NCI-H1436 (cell line): ENCODE measurements at places on chromosomes 12 and 14.

DNA sequence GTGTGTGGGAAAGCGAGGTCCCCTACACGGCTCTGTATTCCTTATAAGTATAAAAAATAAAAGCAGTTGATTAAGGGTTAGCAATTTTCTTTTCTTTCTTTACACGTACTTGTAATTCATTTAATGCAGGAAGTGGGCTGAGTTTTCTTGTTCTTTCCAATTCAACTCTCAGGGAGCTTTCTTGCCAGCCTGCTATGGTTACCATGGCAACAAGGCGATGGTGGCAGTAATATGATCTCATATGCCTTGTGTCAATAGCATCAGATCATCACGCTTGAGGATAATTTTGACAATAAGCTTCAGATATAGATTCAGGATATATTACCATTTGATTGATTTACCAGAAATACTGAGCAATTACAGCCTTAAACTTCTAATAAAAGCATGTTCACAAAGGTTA lies 466.5 kb downstream of the APAF1 start:
- DNase-seq = peak; percentile 86

GRCh38 chr12:94026596-94026995 lies 121.8 kb upstream of the PLXNC1 start:
- no peak for DNase-seq

- DNase-seq = no peak
Observed at GRCh38 chr14:32559590-32559989, 230.5 kb downstream of the AKAP6 start.

DNA sequence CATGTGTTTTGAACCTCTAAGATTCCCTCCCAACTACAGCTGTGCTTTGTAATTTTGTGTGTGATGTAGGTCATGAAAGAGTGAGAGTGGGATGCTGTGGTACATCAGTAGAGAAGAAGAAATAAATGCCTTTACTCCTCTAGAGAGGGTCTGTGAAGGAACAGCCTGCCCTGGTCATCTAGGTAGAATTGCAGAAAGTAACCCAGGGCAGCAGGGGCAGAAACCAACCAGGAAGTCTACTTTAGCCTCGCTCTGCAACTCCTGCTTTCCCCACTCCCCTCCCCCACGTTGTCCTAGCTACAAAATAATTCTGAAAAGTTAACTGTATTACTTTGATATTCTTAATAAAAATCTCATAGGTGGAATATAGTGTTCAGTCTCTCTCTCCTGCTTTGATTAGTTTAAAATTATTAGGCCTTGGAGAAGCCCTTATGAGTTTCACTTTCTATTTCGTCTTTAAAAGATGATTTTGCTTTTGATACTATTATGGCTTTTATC lies 7.5 kb downstream of the TBK1 start:
- no peak for DNase-seq

DNA sequence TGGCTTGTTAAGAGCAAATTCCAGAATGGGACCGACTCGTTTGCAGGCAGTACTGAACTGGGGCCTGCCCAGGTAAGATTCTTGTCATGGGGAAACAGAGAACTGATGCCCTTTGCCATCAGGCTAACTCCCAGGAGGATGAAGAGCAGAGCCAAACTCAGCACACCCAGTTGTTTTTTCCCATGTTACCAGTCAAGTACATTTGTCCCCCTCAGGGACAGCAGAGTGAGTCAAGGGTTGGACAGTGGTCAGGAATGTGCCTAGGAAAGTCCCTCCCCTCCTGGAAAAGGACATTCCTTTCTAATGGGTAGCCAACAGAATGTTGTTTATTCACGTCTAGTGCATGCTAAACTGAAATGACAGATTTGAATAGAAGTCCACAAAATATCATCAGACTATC lies 1.6 kb downstream of the ART4 start:
- no peak for DNase-seq

DNA sequence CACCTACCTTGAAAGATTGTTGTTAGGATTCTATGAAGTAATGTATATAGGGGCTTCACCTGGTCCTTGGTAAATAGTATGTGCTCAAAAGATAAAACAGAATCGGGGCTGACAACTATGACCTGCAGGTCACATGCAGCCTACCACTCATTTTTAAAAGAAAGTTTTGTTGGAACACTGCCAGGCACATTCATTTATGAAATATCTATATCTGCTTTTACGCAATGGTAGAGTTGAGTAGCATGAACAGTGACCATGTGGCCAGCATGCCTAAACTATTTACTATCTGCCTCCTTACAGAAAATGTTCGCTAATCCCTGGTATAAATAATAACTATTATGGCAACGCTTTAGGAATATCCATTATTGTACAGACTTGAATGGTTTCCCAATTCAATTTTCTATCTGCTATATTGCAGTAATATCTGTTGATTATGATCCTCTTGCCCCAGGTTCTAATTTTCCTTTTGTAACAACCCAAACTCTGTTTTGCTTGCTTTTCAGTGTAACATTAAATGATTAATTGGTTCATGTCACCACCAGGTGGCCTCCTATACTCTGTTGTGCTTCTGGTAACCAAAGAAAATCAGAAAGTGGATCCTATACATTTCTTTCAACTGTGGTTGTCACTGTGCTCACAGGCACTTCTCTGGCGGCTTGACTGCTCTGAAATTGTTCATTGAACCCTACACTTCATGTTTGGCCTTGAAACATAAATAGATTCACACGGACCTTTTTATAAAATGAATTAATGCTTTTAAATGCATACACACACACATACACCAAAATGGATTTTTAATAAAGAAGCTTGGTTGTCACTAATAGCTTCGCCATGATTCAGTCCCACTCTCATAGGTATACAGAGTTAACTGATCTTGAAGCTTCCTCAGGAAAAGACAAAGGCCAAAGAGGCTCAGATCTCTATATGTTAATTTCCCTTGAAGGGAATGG lies 227.7 kb upstream of the NPAS3 start:
- DNase-seq = peak; percentile 54

DNA sequence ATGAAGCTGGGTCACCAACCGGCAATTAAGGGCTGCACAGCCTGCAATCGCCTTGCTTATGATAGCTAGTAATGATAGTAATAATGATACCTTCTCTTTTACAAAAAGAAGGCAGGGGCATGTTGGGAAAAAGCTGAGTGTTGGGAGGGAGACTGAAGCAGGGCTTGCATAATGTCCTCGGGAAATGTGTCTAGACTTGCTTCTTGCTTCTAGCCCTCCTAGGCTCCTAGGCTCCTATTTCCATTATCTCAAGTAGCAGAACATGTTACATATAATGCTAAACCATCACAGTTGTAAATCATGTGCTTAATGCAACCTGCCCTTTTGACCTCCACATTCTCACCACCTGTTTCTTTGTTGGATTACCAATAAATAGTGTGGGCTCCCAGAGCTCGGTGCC lies 18.7 kb downstream of the RERGL start:
- DNase-seq = no peak

- DNase-seq = no peak
Observed at GRCh38 chr12:12915656-12916055, 24.3 kb downstream of the GPRC5A start.

GRCh38 chr12:65532162-65532561 lies 253.7 kb downstream of the MSRB3 start:
- DNase-seq = no peak

DNA sequence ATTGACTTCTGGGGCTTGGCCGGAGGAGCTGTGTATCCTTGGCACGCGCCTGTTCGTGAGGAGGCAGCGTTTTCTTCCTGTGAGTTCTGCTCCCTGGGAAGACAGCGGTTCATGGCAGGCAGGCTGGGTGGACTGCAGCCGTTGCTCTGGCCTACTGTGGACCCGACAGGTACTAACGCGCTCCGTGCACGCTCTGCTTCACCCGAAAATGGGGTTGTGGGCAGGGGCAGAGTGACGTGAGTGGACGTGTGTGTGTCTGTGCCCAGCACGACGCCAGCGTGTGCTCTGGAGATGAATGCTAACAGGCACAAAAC lies 179.1 kb downstream of the KIF26A start:
- no peak for DNase-seq
